Thyroid gland (tissue), 4 donors: ENCODE measurements at places on chromosomes 2 and 18. TPM values are rescaled to one million over a fixed set of nuclear protein-coding genes. Genes with fewer than 3 reads are reported as not detected.

ACMSD gene
- total RNA-seq, result 1.4 TPM

ANKRD23 gene
- 3.0 TPM for total RNA-seq

LRRTM1 gene
- not detected for total RNA-seq

SP140 gene
- total RNA-seq, result 1.2 TPM
